ENCODE measurements at places on chromosomes 1 and 21.

DNA sequence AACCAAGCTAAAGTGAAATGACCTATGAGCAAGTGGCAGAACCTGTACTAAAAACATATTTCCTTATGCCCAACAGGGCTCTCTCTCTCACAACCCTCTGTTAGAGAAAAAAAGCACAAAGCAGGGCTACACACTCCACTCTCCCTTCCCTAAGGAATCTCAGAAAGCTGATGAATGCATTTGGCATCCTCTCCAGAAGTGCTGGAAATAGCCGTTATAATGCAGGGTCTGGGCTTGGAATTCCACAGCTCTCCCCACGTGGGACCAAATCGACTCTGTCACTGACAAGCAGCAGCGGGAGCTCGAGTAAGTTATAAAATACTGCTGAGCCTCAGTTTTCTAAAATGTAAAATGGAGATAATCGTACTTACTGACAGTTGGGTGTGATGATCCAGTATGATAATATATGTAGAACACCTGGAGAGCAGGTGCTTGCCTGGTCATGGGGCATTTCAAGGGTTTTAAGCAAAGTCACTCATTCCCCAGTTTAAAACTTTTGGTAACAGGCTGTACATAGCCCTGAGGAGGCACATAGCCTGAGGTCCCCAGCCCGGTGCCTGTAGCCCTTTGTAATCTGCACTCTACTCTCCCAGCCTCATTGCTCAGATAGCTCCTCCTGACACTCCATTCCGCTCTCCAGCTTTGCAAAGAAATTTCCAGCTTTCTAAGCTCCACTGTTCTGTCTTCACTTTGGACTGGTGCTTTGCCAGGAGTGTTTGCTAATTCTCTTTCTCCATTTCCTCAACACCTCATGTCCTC is 175.6 kb upstream of the DAB1 start:
- no peak for DNase-seq

DNA sequence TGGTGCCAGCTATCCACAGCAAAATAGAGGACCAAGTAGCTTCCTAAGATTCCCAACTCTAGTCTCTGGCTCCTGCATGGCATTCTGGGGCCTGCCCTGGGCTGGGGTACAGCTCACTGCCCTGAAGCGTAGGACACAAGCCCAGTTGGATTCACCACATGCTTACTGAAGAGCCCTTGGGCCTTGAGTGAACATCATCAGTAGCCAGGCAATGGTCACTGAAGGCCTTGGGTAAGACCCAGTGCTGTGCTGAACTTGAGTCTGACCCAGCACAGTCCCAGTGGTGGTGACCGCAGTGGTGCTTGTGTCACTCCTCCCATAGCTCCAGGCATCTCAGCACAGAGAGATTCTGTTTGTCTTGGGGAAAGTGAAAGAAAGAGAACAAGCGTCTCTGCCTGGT is 7.7 kb upstream of the LCE3A start:
- DNase-seq, result no peak

- no peak for DNase-seq
Measured at GRCh38 chr1:206649261-206649921, 14.1 kb downstream of the DYRK3 start.

GRCh38 chr1:203796236-203796605 is 798 bp downstream of the ZBED6 start:
- DNase-seq, result peak; percentile 37

DNA sequence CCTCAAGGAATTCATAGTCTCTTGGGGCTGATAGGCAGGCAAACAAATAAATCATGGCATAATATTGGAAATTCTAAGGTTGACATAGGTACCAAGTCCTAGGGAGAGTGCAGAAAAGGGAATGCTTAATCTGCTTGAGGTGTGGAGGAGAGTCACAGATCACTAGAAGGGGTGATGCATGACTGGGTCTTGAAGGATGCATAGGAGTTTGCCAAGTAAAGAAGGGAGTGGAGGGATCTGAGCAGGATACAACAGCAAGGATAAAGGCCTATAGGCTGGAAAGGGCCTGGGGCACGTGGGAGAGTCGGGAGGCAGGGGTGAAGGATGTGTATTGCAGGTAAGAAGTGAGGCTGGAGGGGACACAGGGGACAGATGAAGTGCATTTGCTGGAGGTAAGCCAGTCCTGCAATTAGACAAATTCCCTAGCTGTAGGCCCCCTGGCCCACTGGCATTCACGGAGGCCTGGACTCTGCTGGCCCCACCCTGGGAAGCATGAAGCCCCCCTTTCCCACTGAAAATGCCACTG is 15.9 kb downstream of the IGSF21 start:
- no peak for DNase-seq

DNA sequence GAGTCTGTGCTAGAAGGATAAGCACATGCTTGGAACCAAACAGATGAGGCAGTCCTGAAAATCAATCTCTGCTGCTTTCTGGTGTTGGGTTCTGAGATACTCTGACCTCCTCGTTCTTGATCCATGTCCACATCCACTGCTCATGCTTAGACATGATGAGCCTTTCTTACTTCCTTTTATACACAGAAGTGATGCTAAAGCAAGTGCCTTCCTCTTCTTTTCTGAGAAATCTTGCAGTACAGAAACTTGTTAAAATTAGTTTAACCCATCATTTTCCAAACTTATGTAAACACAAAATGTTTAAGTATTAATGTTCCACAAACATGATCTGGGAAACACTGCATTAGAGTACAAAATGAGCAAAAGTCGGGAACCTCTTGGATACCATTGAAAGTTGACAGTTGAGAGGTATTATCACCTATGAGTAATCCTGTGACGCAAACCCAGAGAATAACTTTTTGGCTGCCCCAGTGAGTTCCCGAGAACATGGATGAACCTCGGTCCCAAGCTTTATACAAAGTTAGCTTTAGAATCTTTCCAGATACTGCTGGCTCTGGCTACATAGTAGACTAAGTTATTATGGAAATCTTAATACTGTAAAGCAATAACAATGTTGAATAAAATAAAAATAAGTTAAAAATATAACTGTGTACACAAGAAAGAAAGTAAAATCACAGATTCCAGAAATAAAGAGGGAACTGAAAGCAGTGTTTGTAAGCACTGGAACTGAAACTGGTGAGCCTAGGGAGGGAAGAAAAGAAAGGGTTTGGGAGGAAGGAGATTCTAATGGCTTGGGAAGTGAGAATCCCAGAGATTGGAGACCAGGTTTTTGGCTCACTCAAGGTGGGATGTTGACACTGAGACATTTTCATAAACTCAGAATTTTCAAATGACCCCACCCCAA is 429.3 kb upstream of the RUNX1 start:
- no peak for DNase-seq

- no peak for DNase-seq
Measured at GRCh38 chr1:77958391-77958790, 20.5 kb downstream of the FUBP1 start.

DNA sequence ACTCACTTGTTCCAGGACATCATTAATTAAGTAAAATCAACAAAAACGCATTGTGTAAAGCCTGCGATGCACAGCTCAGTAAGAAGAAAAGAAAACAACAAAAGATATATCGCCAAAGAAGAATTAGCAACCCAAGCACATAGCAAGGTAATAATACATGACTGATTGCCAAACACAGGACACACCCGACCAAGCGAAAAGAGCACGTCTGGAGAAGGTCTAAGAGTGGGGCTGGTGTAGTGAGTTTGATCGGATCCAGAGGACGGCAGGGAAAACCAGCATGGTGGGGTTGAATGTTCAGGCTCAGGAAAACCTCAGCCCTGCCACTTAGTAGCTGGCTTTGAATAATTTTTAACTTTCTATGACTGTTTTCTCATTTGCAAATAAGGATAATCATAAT is 69.8 kb downstream of the JAK1 start:
- DNase-seq, result no peak

DNA sequence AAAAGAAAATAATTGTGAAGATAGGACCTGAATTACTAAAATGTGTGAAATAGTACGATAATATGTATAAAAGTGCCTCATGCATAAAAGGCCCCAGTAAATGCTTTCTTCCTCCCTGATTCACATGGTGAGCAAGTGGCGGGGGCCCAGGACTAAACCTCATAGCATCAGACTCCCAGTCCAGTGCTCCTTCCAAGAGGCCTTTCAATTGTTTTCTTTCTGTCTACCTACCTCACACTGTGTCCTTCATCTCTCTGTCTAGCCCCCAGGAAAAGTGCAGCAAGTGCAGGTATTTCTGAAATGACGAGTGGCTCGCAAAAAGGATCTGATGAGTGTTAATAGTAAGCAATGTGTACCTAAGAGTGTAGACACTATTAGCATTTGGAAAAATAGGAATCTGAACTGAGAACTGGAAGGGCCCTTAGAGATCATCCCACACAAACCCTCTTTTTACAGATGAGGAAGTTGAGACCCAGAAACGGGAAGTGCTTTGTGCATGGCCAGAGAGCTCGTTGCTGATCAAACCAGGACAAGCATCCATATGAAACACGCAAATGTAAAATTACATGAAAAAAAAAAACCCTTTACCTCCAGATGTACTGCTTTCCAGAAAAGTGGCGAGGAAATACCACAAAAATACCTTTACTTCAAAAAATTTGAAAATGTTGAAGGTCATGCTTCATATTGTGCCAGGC is 118.2 kb upstream of the HOOK1 start:
- DNase-seq, result no peak

GRCh38 chr1:15153842-15154479 is 414 bp downstream of the TMEM51 start:
- no peak for DNase-seq

GRCh38 chr1:230958370-230958769 is 20.3 kb downstream of the TTC13 start:
- no peak for DNase-seq

DNA sequence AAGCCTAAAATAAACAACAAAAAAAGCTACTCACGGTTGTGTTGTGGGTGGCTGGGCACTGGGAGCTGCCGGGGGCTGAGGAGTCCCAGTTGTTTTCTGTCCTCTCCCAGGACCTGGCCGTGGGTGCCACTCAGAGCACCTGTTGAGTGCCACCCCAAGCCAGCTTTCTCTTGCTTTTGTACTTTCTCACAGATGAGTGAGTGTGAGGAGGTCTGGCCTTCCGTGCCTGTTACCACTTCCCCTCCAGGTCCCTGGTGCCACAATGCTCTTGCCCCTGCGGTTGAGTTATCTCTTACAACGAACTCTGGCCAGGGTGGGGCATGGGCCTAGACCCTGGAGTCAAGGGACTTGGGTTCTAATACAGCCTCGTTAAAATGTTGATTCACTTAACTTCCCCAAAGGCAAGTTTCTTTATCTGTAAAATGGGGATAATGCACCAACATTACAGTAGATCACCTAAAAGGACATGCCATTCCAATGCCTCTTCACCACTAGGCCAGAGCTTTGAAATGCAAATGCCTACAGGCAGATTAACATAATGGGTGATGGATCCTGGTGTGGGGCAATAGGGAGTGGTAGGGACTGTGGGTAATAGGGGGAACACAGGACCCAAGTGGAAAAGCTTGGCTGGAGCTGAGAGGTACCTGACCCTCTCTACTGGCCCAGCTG is at the start of gene CNR2:
Gene CNR2 (minus strand): TSS at position 151 of the 669 bp plus-strand sequence. CDS start 37,745 bp downstream, outside the sequence.
- no peak for DNase-seq

DNA sequence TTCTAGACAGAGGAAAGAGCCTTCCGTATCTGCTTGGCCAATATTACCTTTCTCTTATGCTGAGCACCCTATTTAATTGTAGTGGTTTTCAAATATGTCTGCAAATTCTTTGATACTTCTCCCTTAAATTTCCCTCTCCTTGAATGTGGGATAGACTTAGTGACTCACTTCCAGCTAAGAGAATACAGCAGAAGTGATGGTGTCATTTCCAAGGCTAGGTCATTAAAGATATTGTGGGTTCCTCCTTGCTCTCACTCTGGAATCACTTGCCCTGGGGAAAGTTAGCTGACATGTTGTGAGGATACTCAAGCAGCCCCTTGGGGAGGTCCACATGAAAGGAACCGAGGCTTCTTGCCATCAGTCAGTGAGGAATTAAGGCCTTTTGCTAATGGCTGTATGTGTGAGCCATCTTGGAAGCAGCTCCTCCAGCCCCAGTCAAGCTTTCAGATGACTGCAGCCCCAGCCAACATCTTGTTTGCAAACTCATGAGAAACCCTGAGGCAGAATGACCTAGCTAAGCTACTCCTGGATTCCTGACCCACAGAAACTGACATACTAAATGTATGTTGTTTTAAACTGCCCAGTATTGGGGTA is 8.1 kb upstream of the CITED4 start:
- no peak for DNase-seq

DNA sequence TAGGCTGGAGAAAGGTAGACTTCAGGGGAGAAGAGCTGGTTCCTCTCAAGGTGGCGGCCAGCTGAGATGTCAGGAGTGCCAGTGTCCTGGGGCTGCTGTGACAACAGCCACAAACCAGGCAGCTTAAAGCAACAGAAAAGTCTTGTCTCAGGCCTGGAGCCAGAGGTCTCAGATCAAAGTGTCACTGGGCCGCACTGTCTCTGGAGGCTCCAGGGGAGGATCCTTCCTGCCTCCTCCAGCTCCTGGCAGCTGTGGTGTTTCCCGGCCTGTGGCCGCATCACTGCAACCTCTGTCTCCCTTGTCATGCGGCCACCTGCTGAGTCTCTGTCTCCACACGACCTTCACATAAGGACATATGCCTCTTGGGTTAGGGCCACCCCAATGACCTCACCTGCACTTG is 24.4 kb upstream of the TSPEAR start:
- no peak for DNase-seq

DNA sequence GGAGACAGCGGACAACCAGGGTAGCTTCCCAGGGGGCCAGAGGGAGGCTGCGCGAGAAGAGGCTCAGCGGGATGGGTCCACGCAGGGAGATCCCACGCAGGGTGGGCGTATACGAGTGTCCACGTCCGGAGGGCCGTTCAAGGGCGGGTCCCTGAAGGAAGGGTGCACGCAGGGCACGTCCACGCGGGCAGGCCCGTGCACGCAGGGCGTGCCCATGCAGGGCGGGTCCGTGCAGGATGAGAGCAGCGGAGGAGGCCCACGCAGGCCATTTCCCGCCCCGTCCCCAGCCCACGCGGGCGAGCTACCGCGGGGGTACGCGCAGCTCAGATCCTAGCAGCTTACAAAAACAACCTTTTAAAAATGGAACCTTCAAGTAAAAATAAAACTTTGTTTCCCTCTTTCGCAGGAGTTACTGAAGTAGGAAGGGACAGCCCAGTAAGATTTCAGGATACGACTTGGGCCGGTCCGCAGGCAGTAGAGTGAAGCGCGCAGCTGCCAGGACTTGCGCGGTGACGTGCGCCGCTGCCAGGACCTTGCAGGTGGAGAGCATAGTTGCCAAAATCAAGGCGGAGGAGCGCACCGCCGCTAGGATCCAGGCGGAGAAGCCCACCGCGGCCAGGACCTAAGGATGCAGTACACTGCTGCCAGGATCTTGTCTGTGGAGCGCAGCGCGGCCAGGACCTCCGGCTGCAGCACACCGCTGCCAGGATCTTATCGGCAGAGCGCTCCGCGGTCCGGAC is 416 bp upstream of the RNF187 start:
- DNase-seq, result peak; percentile 63

DNA sequence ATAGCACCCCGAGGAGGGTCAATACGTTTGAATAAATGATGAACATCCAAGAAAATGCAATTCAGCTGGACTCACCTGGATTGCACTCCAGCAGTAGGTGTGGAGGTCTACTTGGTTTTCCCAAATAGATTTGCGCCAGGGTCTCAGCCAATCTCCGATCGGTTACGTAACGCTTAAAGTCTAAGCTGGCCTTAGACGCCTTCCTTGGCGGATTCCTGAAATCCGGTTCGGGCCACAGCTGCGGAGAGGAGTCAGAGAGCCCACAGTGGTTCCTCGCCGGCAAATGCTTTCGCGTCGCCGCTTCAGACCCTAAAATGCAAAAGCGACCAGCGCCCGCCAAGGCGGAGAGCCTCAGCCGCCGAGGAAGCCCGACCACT is 322 bp downstream of the TFB2M start:
- DNase-seq, result no peak

Measured in stimulated activated naive CD4-positive, alpha-beta T cell (primary cell).